ENCODE measurements at places on chromosomes 5 and 9. TPM values are rescaled to one million over a fixed set of nuclear protein-coding genes. Genes with fewer than 3 reads are reported as not detected.

DNA sequence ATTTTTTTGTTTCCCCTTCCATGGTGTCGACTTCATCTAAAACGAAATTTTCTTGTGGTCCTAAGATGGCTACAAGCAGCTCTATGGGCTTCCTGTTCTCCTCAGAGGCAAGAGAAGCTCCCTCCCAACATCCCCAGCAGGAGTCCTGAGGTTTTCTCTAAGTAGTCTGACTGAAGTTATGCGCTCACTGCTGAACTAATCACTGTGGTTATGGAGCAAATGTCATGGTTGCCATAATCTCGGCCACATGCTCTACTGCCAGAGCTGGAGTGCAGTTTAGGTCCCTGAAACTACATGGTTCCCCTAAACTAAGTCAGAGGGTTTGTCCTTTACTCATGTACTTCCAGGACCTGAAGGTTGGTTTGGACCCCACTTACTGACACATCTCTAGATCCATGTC lies 68.0 kb upstream of the MAMDC2 start:
- no peak for DNase-seq

The GPBP1 gene
- 84.2 TPM for total RNA-seq

DNA sequence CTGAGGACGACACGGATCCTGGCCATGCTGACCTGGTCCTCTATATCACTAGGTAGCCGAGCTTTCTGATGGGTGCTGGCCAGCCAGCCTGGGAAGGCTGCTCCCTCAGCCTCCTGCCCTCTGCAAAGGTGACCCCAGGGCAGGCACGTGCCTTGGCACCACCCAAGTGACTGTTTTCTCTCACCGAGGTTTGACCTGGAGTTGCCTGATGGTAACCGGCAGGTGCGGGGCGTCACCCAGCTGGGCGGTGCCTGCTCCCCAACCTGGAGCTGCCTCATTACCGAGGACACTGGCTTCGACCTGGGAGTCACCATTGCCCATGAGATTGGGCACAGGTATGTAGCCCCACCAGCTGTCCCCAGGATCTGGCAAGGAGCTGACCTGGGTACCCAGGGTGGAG lies 3.8 kb downstream of the ADAMTS13 start:
- DNase-seq, result no peak

- DNase-seq, result no peak
These were observed 1.3 kb downstream of the NR4A3 start for GRCh38 chr9:99822806-99823591.

- peak; percentile 72 for DNase-seq
These were observed 2.7 kb downstream of the DAB2 start for GRCh38 chr5:39422036-39422606.

GRCh38 chr9:87387351-87388011 lies 110.2 kb upstream of the DAPK1 start:
- peak; percentile 45 for DNase-seq

GRCh38 chr5:68027519-68027918 lies 188.0 kb upstream of the PIK3R1 start:
- DNase-seq, result no peak

DNA sequence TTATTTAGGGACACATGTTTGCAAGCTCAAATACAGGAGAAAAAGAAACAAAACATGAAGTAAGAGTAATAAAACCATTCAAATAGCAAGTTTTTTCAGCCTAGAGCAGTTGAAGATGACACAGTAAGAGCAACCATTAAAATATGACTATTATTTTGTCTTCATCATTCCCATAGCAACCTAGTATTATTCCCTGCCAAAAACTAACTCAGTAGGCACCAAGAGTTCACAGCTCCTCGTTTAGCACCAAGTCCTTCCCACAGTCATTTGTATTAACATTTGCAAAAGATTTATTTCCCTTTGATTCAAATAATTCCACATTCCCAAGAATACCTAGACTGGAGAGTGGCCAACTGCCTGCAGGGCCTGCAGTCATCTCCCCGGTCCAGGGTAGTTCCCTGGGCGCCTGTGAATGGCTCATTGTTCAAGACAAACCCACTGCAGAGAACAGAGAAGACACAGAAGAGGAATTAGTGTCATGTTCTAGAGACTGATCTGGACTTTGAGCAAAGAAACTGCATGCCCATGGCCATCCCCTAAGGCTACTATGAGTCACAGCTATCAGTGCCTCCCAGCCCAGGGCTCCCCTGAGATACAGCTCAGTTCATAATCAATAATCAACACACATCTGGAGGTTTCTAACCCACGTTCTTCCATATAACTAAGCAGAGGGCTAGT lies 139.1 kb upstream of the MAP3K1 start:
- DNase-seq, result peak; percentile 9

The LVRN gene
- 0.38 TPM for total RNA-seq

The IL17B gene
- not detected for total RNA-seq

GRCh38 chr9:20551835-20552234 lies 70.5 kb downstream of the MLLT3 start:
- peak; percentile 64 for DNase-seq

DNA sequence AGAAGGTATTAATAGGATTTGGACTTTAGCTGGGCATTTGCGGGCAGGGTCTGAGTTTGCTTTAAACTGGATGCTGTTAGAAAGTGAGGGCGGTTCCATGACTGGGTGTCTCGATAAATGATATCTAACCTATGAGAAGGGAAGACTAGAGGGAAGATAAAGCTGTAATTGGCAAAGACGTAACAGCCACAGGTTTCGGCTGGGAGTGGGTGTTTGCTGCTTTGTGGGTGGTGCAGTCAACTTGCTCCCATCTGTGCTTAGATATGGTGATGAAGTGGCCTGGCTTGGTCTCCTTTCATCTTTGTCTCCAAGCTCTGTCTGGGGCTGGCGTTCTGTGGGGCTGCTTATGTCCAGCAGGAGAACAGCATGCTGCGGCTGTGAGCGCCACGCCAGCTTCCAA lies 23.3 kb downstream of the OR2V1 start:
- no peak for DNase-seq

DNA sequence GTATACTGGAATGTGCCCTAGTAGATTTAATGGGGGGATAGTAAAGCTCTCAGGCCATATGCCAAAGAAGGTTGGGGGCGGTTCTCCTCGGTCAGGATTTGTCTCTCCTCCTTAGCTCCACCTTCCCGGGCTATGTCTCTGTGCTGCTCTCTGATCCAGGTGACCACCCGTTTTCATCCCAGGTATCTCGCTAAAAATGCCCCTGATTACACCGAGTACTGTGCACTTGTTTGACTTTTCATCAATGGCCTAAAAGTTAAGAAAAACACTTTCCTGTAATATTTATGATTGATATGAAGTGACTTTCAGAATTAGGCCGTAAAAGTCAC lies 724 bp downstream of the NDUFS6 start:
- DNase-seq, result peak; percentile 28

The PDE6A gene
- not detected for total RNA-seq

The GABRA1 gene
- total RNA-seq, result not detected

GRCh38 chr5:133998042-133998441 lies 6.7 kb downstream of the VDAC1 start:
- DNase-seq, result no peak

DNA sequence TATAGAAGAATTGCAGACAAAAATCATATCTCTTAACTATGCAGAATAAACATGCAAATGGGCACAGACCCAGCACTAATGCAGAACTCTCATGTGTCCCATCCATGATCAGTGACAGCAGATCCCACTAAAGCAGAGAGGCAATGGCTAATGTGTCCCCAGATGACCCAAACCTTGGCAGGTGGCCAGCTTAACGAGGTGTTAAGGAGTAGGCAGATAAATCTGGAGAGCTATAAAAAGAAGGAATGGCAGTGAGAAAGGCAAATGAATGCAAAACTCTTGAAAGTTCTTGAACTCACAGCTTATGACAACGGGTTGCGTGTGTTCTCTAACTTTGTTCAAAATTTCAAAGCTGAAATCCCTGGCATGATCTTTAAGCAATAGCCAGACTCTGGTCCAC lies 265.4 kb downstream of the RASEF start:
- no peak for DNase-seq

DNA sequence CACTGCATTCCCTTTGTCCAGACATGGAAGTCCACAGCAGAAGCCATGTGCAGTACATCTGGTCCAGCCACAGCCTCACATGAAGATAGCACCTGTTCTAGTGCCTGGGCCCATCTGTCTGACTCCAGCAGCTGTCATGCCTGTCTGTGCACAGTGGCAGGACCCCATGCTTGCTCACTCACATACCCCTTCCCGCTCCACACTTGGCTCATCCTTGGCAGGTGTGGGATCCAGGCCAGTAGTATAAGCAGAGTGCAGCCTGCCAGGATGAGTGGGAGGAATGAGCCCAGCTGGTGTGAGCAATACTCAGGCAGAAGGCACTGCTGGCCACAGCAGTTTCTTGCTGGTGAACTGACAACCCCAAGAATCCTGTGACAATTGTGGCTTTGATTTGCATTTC lies 168.0 kb downstream of the PRDM9 start:
- no peak for DNase-seq

DNA sequence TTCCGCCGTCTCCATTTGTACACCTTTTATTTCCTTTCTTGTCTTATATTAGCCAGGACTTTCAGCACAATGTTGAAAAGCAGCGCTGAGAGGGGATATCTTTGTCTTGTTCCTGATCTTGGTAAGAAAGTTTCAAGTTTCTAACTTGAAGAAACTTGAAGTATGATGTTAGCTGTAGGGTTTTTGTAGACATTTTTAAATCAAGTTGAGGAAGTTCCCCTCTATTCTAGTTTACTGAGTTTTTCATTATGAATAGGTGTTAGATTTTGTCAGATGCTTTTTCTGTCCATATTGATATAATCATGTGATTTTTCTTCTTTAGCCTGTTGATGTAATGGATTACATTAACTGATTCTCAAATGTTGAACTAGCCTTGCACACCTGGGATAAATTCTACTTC lies 425.7 kb downstream of the PIK3R1 start:
- no peak for DNase-seq

- no peak for DNase-seq
These were observed 127.0 kb downstream of the CCDC192 start for GRCh38 chr5:127830157-127830556.

The SLF1 gene
- total RNA-seq, result 2.9 TPM

DNA sequence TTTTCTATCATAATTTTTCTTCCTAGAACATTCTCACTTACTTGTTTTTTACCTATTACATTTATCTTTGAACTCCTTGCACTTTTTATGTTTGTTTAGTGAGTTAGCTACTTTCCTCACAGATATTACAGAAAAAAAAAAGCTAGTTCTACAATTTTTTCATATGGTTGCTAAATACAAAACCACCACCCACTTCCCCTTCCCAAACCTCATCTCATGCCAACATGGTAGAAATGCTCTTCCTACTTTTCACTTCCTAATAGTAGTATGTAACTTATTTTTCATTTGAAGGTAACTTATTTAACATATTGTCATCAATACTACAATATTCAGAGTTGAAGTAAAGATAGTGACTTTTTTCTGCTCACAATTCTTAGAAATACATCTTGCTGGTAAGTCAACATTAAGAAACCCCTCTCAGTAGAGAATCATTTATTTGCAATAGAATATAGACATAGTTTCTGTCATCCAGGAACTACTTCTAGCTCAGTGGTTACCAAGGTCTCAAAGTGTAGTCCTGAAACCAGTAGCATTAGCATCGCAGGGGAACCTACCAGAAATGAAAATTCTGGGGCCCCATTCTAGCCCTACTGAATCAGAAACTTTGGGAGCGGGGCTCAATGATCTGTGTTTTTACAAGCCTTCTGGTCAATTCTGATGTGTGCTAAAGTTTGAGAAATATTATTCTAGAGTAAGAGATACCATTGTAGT lies 1124.6 kb downstream of the DTWD2 start:
- DNase-seq, result no peak
